ENCODE measurements at places on chromosomes 16 and 17. TPM values are rescaled to one million over a fixed set of nuclear protein-coding genes. Genes with fewer than 3 reads are reported as not detected.
A peak's percentile ranks its signal among the peaks of the same experiment; 100 is the strongest.

The KRT12 gene
- polyA plus RNA-seq: 0.31 TPM

GRCh38 chr17:71740866-71741265 is 380.0 kb upstream of the SOX9 start:
- no peak for DNase-seq

GRCh38 chr17:74082886-74083285 is 120.6 kb upstream of the RPL38 start:
- DNase-seq: no peak

- no peak for DNase-seq
Measured at GRCh38 chr17:82862737-82863382, 23.0 kb upstream of the ZNF750 start.

DNA sequence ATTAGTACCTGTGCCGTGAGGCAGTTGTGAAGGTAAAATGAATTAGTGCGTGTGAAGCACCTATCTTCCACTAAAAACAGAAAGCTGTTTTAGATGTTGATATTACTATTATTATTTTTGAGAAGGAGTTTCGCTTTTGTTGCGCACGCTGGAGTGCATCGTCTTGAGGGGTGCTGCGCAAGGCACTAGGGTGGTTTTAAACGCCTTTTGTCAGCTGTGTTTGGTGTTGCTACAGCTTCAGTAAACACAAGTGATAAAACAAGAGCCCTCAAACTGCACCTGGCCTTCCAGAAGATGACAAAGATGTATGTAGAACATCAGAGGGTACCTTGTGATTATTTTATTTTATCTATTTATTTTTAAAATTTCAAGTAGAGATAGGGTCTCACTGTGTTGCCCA is 38.2 kb downstream of the PLCG2 start:
- DNase-seq: no peak

- peak; percentile 65 for DNase-seq
Measured at GRCh38 chr16:66270333-66270927, 96.1 kb upstream of the CDH5 start.

Data from HepG2 (cell line).